Hindlimb muscle (tissue), 1 donor: ENCODE measurements at places on chromosomes 7 and 10. TPM values are rescaled to one million over a fixed set of nuclear protein-coding genes. Genes with fewer than 3 reads are reported as not detected.

GRCh38 chr10:116259638-116260037 is 13.4 kb downstream of the GFRA1 start:
- DNase-seq: no peak

GRCh38 chr10:119501690-119502089 is 40.8 kb downstream of the RGS10 start:
- DNase-seq: no peak

- no peak for DNase-seq
These were observed 10.5 kb upstream of the MTPAP start for GRCh38 chr10:30359373-30360206.

DNA sequence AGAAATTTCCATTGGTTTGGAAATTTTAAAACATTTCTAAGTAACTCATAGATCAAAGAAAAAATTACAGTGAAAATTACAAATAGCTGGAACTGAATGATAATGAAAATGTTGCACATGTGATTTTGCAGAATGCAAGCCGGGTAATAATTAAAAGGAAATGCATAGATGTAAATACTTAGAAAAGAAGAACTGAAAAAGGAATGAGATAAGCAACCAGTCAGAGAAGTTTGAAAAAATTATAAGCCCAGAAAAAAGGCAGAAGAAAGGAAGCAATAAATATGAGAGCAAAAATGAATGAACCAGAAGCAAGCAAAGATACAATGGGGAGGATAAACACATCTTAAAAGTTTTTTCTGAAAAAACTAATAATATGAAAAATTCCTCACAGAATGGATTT is 3.2 kb upstream of the TMEM273 start:
- no peak for DNase-seq

GRCh38 chr10:84158061-84158460 is 15.5 kb upstream of the GPR15LG start:
- no peak for DNase-seq

DNA sequence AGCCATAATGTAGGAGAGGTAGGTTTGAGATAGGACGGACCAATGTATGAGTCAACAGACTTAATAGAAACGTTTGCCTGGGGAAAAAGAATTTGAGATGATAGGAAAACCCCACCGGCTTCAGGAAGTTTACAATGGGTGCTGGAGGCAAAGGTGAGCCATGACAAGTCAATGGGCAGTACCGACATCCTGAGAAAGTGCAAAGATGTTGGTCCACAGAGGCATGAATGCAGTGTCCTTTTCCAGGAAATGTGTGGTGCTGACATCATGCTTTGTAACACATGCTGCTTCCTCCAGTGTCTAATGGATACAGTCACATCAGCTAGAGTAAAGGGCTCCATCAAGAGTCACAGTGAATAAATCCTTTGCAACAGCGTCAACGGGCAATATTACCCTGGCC is 533.6 kb downstream of the INHBA start:
- no peak for DNase-seq

- DNase-seq: no peak
These were observed 70.1 kb downstream of the CREB3L2 start for GRCh38 chr7:137931823-137932222.

DNA sequence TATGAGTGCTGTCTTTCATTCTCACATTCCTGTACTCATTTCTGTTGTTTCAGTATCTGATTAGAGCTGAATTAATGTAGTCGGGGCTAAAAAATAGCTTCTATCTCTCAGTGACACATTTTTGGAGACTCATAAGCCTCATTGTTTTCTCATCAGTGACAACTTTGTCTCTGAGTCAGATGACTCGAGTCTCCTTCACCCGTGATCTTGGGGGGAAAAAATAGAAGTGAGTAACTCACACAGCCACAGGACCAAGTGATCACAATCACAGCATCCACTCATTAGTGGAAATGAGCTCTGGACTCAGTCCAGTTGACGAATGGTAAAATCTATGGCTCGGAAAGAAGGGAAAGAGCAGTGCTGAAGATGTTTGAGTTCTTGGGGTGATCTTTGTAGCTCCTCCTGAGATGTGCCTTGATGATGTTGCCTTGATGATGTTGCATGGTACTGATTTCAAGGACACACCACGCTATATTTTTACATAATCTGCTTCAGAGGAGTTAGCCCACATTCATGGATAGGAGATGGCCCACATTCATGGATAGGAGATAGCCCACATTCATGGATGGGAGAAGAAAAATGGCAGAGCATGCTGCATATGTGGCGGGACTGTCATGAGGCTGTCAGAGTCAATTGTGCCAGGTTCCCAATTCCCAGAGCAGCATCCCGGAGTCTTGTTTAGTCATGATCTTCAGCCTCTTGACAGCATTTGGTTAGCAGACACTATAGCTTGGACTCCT is 214.7 kb downstream of the CELF2 start:
- DNase-seq: no peak

DNA sequence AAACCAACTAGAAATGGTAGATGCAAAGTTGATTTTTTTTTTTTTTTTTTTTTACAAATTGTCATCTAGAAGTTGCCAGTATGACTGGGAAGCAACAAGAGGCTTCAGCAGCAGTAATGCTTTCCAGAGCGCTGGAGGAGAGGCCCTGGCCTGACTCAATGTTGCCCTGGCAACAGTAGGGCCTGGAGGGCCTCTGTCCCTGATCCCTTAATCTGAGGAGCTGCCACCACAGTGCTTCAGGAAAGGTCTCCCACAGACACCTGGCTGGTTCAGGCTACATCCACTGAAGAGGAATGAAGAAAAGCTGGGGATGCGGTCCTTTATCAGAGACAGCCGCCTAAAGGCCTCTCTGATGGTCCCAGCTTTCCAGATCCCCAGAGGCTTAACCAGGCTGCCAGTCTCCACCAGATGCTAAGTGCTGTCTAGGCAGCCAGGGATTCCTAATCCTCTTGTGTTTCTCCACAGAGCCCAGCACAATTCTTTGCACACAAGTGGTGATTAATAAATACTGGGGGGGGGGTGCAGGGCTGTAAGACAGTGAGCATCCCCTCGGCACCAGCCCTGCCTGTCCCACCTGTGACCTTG is 33.7 kb downstream of the ZNF777 start:
- DNase-seq: no peak

DNA sequence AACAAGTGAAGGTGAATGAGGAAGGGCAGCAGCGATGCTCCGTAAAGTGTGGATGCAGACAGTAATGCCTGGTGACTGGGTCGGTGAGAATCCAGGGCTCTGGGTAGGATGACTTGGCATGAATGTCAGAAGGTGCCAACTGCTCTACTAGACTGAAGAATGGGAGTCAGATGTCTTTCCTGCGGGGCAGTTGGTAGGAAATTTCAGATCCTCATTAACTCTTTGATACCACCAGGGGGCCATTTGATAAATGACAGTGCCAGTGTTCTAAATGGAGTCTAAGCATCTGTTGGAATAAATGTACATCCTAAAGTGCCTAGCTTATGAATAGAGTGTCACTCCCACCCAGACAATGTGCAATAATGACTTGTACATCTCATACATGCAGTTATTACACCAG is 462.0 kb downstream of the GRM8 start:
- DNase-seq: no peak

DNA sequence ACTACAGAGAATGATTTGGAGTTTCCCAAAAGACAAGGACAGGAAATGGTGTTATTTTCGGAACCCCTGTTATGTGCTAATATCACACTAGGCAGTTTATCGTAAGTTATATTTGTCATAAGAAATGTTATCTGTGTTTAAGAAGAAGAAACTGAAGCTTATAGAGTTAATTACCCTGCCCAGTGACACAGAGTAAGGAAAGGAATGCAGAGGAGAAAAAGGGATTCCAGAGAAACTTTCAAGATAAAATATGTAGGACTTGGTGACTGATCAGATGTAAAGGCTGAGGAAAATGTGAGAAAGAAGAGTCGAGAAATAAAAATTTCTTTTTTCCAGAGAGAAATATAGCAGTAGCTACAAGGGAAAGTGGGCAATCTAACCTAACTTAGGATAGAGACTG is 63.5 kb upstream of the ZNF746 start:
- no peak for DNase-seq

The SHTN1 gene
- polyA plus RNA-seq: 7.0 TPM

The PIP gene
- not detected for polyA plus RNA-seq

The FRG2B gene
- not detected for polyA plus RNA-seq
